ENCODE measurements at places on chromosomes 2 and 18. TPM values are rescaled to one million over a fixed set of nuclear protein-coding genes. Genes with fewer than 3 reads are reported as not detected.

DNAJC10 gene
- total RNA-seq, result 52.4 TPM

CABLES1 gene
- total RNA-seq, result 0.73 TPM

PID1 gene
- 0.82 TPM for total RNA-seq

ENOSF1 gene
- 69.3 TPM for total RNA-seq

PPIL3 gene
- total RNA-seq, result 22.1 TPM

NEB gene
- total RNA-seq, result 1.7 TPM

DNAH7 gene
- not detected for total RNA-seq

RNF152 gene
- total RNA-seq, result 2.1 TPM

DIS3L2 gene
- total RNA-seq, result 55.5 TPM

CDKL4 gene
- total RNA-seq, result not detected

SCN7A gene
- total RNA-seq, result not detected

EVX2 gene
- total RNA-seq, result not detected

REG1A gene
- total RNA-seq, result not detected

RGPD6 gene
- 173 TPM for total RNA-seq

MC5R gene
- not detected for total RNA-seq

LYG2 gene
- not detected for total RNA-seq

ADRA2B gene
- total RNA-seq, result 2.8 TPM

CDK15 gene
- total RNA-seq, result not detected

PRKAG3 gene
- not detected for total RNA-seq

IL18R1 gene
- total RNA-seq, result 17.4 TPM

EVA1A gene
- not detected for total RNA-seq

GULP1 gene
- not detected for total RNA-seq
